ENCODE measurements at places on chromosomes 13 and 19. TPM values are rescaled to one million over a fixed set of nuclear protein-coding genes. Genes with fewer than 3 reads are reported as not detected.

DNA sequence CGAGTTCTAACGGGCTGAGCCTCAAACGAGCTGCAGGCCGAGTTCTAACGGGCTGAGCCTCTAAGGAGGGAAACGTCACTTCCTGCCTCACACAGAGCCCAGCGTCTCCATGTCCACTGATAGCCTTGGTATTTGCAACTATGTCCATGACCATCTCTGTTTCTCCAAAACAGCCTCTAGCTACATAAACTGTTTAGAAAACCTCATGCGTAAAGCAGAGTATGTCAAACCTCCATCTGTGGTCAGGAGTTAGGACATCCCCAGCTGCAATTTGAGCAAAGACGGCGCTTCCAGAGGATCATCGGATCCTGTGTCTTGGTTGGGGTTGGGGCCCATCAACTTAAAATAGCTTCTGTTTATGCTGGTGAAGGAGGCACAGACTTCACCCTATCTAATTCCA is 20.8 kb downstream of the RASA3 start:
- no peak for DNase-seq

Gene GRK1
- 0.12 TPM for polyA plus RNA-seq

DNA sequence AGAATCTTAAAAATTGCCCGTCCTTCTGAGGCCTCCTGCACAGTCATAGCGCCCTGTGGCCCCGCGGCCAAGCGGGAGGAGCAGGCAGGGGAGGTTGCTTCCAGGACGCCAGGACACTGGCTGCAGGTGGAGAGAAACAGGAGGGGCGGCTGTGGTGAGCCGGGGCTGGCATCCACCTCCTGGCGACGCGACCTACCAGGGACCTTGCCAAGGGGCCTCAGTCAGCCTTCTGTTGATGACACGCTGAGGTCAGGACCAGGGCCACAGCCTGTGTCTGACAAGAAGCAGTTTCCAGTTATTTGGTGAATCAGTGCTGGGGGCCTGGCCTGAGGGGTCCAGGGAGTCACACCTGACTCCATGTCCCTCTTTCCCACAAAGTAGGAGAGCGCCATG is 13.3 kb upstream of the MKNK2 start:
- DNase-seq = no peak

DNA sequence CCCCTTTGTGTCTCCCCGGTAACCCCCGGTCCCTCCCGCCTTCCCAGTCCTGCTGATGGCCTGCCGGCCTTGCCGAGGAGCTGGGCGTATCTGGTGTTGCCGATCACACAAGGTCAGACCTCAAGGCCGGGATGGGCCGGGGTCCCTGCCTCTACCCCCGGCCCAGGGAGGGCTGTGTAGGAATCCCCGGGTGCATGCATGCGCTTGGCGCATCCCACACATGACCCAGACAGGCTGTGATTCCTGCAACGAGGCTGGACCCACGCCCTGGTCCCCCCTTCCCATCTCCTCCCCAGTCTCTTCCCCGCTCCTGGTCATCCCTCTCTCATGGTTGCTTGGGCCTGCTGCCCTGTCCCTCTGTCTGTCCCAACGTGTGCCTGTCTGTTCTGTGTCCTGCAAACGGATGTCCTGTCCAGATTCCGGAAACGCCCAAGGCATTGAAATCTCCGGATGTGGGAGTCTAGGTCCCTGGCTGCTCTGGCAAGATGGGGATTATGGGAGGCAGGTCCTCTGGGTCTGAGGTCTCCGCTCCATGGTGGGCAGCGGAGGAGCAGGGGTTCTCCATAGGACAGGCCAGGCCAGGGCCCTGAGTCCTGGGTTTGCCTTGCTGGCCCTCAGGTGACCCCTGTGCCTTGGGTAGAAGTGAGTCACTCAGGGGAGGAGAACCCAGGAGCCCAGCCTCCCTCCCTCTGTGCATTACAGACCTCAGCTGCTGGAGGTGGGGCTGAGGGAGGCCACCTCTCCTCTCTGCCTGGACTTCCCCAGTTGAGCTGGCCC is 1.6 kb downstream of the PKN1 start:
- no peak for DNase-seq

DNA sequence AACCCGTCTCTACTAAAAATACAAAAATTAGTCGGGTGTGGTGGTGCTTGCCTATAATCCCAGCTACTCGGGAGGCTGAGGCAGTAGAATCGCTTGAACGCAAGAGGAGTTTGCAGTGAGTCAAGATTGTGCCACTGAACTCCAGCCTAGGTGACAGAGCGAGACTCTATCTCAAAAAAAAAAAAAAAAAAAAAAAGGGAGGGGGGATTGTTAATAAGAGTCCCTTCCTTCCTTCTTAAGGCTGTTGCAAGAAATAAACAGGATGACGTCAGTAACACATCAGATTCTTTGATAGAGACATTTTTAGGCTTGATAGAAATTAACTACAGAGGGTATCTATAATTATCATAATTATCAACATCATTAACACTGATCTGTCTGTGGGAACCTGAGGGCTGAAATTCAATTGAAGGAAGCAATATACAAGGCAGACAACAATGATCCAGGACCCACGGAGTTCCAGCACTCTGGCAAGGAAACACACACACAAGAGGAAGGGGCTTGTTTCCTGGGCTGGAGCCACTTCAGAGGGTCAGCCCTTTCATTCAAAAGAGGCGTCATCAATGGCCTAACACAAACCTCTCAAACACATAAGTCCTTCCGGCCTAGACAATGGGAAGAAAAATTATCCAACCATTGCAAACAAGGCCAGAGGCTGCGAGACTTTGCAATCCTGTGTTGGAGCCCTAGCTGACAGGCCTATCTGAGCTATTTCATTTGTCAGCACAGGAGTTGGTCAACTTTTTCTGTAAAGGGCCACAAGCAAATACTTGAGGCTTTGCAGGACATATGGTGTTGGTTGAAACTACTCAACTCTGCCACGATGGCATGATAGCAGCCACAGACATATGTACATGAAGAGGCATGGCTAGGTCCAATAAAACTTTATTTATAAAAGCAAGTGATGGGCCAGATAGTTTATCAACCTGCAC is 105.2 kb downstream of the INSR start:
- DNase-seq = no peak

Gene DOHH
- 12.7 TPM for polyA plus RNA-seq

DNA sequence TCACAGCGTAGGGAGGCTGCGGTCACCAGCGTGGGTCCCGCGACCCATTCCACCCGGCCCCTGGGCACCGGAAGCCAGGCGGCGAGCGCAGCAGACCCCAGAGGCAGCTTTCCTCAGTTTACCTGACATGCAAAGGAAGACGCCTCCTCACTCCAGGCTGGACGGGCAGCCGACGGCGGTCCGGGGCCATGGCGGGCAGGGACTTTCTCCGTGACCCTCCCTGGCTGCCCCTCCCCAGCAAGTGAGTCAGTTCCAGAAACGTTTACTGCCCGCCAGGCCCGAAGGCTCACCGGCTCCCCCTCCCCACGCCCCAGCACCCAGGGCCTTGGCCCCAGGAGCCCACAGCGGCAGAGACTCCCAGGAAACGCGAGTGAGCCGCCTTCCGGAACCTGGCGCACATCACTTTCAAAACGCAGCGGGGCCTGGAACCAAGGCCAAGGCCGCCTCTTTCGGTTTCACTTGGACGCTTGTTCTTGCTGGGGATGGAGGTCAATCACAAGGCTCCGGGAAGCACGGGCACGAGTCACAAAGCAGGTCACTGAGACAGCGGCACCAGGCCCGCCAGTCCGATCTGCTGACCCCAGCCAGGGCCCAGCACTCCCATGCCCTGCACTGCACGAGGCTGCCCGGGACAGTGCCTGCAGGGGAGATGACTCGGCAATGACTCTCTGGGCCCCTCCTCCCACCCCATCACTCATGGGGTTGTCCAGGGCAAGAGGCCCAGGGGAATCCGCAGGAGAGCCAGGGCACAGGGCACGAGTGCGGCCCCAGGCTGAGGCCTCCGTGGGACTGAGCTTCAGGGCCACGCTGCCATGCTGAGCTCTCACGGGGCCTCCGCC is 5.3 kb downstream of the SBNO2 start:
- no peak for DNase-seq

DNA sequence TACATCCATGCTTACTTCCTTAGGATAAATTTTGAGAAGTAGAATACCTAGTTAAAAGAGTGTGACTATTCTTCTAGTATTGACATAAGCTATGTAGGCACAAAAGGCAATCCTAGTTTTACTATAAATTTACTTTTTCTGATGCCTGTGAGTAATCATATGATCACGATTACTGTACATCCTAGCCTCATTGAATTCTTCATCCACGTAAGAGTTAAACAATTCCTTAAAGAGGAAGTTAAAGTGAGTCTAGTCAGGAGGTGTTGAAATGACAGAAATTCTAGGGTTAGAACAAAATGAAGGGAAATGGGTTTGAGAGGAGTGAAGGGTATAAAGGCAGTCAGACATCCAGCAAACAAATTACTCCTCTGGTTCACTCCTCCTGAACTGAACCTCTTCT is at the start of gene ACOD1:
ACOD1 (plus strand) TSS at position 363 of the 400 bp plus-strand sequence. CDS start 48 bp downstream, outside the sequence.
- no peak for DNase-seq

- no peak for DNase-seq
Measured at GRCh38 chr19:11539495-11540365, 1.1 kb downstream of the CNN1 start.

DNA sequence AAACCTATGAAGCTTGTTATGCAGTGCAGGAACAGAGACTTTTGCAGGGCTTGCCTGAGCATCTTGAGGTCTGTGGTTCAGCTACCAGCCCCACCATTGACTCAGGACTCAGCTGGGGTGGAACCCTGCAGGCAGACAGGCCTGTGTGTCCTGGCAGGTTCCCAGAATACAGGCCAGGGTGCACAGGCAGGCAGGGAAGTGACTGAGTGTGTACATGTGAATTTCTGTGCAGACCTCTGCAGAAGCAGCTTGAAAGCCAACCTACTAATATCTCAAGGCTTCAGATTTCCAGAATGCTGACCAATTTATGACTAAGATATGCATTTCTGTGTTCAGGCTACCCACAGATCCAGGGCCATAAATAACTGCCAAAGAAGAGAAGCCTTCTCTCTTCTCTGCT is 254.4 kb downstream of the DLEU7 start:
- no peak for DNase-seq

Gene SLC1A6
- 26.6 TPM for polyA plus RNA-seq

DNA sequence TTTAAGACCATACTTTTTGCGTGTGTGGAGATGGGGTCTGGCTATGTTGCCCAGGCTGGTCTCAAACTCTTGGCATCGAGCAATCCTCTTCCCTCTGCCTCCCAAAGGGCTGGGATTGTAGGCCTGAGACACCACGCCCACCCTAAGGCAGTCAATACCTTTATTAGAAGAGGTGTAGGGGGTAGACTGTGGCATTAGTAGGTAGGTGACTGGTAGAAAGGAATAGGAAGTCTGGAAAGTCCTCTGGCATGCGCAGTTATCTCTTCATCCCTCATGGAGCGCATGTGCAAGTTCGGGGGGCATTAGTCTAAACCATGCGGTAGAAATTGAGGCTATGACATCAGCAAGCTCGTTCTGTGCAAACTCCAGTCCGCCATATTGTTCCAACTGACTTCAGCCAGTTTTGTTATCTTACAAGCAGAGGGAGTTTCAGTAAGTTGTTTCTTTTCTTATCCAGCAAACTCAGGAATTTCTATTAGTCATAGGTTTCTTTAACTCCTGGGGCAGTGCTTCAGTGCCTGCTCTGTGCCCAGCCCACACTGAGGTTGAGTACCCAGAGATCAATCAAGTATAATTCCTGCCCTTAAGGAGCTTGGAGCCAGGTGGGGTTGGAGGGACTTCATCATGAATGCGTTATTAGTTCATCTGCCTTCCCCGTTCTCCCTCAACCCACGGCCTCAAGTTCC is 7.3 kb upstream of the RANBP3 start:
- DNase-seq = no peak

Gene ZNF865
- 3.5 TPM for polyA plus RNA-seq

DNA sequence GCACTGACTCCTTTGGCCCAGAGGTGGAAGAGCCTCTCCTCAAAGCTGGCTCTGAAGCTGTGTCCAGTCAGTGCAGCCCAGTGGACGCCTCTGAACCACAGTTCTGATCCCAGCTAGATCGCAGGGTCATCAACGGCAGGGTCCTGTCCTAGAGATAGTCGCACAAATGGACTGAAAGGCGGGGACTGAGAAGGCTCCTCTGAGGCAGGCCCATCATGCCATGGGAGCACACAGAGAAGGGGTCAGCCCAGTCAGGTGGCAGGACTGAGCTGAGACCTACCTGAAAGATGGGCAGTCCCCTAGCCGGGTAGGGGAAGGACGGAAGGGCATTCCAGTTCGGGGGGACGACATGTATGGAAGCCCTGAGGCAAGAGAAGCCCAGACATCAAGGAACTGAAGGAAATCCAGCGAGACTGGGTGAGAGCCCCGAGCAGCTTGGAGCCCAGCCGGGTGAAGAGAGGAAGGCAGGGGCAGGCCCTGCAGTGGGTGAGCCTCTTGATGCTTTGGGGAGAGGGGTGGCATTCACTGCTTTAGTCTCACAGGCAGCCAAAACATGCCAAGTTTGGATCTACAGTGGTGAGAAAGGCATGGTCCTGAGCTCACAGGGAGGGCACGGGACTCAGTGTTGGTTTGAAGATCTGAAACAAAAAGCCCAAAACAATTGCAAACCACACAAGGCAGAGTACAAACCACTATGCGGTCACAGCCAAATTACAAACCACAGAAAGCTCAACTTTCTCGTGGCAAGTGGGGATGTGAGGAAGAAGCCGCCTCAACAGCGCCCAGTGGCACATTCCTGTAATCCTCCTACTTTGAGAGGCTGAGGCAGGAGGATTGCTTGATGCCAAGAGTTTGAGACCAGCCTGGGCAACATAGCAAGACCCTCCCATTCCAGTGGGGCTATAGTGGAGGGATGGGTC is 10.0 kb downstream of the CALM3 start:
- no peak for DNase-seq

Gene VN1R4
- not detected for polyA plus RNA-seq

DNA sequence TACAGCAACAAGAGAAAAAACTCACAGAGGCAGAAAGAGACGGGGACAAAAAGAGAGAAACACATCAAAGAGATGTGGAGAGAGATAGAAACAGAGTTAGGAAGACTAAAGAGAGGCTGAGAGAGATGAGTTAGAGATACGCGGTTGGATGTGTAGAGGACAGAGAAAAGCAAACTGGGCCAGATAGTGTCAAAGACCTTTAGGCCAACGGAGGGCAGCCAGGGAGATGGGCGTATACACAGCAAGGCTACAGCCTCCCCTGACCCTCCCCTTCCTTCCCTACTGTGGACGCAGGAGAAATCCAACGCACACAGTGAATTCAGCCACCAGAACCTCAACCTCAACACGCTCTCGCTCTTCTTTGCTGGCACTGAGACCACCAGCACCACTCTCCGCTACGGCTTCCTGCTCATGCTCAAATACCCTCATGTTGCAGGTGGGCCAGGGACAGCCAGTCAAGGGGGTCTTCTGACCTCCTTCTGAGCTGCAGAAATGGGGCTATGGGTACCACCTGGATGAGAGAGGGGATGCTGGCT is 18.7 kb downstream of the CYP2B6 start:
- DNase-seq = no peak

Gene DAND5
- polyA plus RNA-seq = 0.13 TPM

GRCh38 chr13:80906860-80907259 is 565.9 kb upstream of the SPRY2 start:
- DNase-seq = no peak

Measured in H1 (cell line).